ENCODE measurements at places on chromosomes 6 and 20.

DNA sequence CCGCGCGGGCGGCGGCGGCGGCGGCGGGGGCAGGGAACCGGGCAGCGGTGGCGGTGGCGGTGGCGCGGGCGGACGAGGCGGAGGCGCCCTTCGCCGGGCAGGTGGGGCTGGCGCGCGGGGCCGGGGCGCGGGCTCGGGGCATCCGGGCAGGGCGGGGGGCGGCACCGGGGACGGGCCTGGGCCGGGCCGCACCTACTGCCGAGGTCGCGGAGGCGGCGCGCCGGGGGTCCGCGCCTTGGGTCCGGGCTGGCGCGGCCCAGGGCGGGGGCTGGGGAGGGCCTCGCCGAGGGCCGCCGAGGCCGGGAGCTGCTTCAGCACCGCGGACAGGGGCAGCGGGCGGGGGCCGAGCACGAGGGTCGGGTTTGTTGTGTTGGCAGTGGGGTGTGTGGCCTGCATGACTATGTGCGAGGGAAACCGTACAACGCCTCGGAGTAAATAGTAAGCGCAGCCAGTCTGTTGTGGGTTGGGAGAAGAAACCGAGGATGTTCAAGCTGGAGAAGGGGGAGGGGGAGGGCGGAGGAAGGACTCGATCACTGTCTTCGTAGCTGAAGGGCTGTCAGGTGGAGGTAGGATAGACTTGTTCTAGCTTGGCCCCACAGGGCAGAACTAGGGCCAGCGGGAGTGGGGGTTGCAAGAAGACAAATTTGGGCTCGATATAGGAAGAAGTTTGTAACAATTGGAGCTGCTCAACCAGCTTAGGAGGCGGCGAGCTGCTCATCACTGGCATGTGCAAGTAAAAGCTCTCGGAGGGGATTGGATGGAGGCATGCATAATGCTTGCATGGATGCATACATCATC, 593 bp downstream of the MMP24 start:
- peak; percentile 23 for DNase-seq

DNA sequence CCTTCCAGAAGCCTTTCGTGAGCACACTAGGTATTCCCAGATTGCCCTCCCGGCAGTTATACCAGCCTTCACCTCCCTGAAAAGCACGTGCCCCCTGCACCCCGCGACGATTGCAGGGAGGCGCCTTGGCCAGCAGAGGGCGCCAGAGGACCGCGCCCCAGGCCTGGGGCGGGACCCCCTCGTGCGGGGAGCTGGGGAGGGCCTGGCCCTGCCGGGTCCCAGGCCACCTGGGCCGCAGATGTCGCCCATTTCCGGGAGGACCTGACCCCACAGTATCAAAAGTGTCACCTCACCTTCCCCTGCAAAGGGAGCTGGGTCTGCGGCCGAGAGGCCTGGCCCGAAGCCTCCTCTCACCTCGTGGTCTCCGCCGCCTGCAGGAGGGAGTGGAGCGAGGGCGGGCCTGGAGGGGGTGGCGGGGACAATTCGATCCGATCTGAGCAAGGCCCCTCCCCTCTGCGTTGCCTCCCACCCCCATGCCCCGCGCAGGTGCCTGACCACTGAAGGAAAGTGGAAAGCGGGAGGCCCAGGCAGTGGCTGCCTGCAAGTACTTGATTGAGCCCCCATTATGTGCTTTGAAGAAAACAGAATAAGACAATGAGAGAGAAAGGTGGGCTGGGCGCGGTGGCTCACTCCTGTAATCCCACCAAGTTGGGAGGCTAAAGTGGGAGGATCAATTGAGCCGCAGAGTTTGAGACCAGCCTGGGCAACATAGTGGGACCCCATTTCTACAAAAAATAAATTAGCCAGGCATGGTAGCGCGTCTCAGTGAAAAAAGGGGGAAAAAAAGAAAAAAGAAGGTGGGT, 3.5 kb upstream of the SNAI1 start:
- DNase-seq = peak; percentile 49

- no peak for DNase-seq
These were observed 9.3 kb upstream of the GFOD1 start for GRCh38 chr6:13496513-13497190.

DNA sequence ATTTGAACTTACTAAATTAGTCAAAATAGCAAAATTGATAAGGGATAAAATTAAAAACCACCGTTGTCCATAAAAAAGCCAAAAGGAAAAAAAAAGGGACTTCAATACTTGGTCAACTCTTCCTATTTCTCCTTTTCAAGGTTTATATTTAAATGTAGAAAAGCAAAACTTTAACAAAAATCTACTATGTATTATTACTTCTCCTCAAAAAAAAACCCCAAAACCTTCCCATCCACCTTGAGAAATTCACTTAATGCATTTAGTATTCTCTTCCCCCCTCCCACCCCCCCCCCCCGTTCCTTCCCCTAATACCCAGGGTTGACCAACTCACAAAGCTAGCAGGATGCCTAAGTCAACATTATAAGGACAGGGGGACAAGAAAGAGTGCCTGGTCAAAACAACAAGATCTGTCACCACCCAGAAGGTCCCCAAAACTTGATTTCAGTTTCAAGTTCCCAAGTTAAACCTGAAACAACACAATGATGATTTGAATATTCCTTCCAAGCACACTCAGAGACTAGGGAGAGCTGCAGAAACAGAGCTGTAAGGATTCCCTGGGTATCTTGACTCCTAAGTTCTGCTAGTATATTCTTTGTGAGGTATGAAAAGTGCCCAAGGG, 14.6 kb downstream of the GMDS start:
- no peak for DNase-seq

- no peak for DNase-seq
These were observed 13.1 kb downstream of the FUCA2 start for GRCh38 chr6:143498428-143498827.

- DNase-seq = no peak
These were observed 388.3 kb downstream of the BMP2 start for GRCh38 chr20:7155794-7156193.

DNA sequence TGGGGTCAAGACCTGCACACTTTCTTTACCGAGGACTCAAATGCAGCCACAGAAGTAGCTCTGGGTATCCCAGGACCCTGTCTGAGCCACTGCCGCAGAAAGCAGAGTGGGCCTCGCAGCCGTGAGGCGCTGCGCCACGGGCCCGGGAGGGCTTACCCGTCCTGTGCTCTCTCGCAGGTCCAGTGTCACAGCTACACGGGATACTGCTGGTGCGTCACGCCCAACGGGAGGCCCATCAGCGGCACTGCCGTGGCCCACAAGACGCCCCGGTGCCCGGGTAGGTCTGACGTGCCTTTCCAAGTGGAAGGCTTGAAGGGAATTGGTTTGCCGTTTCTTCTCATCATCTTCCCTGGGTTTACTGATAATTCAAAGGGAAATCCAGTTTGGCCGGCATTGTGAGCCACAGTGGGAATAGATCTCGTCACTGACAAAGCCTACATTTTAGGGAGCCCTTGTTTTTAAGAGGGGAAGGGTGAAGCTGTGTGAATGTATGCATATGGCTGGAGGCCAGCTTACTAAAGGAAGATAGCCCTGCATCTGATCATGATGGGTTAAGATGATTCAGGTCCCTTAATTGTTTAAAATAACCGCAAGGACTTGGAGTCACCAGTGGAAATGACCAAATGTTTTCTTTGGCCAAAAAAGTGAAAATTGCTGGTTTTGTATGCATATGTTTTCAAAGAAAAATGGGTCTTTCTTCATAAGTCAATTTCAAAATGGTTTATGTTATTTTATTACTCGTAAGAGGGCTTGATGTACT, 86.6 kb downstream of the SMOC2 start:
- no peak for DNase-seq

GRCh38 chr6:150681578-150682395, 82.1 kb downstream of the PLEKHG1 start:
- no peak for DNase-seq

GRCh38 chr20:51345601-51346101, 196.9 kb downstream of the NFATC2 start:
- no peak for DNase-seq

GRCh38 chr20:19508449-19508848, 249.6 kb upstream of the RIN2 start:
- no peak for DNase-seq

GRCh38 chr20:10573273-10573950, 100.4 kb downstream of the JAG1 start:
- DNase-seq = no peak

DNA sequence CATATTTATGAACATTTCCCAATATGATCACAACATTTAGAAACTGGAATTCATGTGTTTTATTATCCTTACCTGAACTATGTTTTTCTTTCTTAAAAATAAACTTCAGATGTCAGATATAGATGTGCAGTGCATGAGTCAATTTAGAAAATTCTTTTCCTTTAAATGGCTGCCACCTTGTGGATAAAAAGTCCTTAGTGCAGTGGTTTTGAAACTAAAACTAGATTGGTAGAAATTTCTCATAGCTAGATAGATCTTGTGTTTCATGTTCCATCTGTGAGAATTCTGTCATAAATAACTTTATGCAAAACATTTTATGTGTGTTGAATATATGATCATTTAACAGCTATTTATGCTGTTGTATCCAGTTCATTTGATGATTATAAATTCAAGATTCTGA, 134.9 kb downstream of the KLHL32 start:
- DNase-seq = no peak

DNA sequence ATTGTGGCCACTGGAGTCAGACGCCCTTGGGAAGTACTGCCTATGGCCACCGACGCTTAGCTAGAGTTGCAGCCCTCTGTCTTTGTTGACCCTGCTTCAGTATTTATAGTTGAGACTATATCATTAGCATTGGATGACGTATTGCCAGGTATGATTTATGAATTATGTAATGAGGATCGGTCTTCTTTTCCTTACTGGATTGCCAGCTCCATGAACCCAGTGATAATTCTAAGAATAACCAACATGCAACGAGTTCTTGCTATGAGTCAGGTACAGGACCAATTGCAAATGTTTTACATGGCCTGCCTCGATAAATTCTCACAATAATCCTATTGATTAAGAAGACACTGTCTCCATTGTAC, 63.5 kb downstream of the CLIC5 start:
- DNase-seq = no peak

DNA sequence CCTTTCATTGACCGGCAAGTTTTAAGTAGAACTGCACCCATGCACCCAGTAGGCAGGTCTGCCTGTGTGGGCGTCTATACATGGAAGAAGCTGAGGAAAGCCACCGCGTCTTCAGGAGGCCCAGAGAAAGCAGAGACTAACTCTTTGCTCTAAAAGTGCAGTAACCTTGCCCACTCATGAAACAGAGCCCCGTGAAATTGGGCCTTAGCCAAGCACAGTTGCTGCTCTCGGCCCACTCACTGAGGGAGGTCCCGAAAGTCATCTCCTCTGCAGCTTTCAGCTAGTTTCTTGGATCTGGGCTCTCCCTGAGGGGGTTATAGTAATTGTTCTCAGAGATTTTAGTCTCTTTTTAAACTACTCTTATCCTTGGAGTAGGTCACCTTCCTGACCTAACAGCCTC, 74.0 kb upstream of the SYNJ2 start:
- DNase-seq = no peak

GRCh38 chr20:23766531-23766930, 15.8 kb upstream of the CST1 start:
- no peak for DNase-seq

DNA sequence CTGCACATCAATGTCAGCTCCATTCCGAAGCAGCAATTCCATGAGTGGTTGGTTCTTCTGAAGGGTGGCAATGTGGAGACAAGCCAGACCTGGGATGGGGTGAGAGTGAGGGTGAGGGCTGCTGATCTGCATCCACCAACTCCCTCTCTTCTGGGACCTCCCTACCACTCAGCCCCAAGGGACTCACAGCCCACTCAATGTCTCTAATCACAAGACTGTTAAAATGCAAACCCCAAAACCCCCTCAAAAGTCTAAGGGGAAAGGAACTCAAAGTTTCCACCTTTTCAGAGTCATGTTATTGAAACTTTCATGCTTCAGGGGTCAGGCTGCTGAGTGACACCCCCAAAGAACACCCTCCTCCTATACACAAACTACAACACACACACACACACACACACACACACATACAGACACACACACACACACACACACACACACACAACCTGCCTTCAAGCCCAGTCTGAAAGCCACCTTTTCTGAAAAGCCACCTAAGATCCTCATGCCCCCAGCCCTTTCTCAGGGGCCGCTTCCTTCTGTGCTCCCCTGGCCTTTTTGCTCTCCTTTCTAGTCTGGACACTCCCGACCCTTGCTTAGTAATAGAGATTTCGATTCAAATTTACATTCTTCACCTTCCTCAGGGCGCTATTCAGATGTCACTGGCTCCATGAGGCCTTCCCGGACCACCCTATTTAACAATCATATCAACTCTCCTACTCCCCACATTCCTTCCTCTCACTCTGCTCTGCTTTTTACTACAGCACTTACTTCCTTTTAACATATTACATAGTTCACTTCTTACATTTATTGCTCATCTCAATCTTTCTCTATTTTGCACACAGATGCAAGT, 3.3 kb upstream of the SLC35B2 start:
- DNase-seq = no peak

DNA sequence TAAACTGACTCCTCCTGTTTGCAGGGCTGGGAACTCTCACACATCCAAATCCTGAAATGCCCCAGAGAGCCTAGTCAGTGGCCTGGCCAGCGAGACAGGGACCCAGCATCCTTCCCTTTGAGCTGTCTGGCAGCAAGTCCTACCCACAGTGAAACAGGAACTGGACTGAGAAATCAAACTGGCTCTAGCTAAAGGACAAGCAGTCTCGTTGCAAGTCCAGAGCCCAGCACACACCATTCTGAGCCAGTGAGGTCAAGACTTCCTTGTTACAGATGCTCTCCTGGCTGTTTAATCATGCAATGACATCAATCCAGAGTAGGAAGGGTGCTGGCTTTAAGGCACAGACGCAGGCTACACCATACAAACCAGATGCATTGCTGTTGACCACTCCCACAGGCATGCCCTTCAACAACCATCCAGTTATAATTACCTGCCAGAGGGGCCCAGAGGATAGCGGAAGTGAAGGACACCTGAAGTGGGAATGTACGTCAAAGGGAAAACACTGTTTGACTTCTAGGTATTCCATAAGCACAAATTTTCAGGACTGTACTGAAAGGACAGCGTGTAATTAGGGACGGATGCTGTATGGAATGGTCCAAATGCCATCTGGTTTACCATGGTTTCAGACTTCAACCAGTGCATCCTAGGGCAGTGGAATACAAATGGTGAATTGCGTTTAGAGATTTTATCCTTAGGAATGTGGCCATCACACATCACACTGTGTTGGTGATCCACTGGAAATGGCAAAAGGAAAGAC, 114.4 kb downstream of the SLC23A2 start:
- DNase-seq = no peak

GRCh38 chr20:53408691-53409446, 184.8 kb downstream of the ZNF217 start:
- DNase-seq = no peak

Data from putamen (tissue), 1 donor.